Cardiac septum (tissue), 1 donor: ENCODE measurements at places on chromosomes 4 and X. TPM values are rescaled to one million over a fixed set of nuclear protein-coding genes. Genes with fewer than 3 reads are reported as not detected.

DNA sequence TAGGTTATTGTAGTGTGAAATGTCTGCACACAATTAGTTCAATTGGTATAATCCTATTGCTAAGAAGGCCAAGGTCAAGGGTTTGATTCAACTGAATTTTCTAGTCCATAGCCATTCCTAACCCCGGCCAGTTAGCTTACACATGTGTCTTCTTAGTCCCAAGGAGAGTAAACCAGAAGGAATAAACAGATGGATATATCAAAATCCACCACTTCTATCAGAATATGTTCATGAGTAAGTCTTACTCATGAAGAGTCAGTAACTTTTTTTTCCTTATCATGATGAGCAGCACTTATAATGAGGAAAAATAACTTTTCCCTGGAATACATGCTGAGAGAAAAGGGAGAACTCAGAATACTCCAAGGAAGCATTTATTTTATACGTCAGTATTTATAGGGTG, 9.5 kb downstream of the HHIP start:
- no peak for DNase-seq

The AMBN gene
- total RNA-seq: not detected

- DNase-seq: no peak
These were observed 84.7 kb downstream of the NHS start for GRCh38 chrX:17459661-17460060.

DNA sequence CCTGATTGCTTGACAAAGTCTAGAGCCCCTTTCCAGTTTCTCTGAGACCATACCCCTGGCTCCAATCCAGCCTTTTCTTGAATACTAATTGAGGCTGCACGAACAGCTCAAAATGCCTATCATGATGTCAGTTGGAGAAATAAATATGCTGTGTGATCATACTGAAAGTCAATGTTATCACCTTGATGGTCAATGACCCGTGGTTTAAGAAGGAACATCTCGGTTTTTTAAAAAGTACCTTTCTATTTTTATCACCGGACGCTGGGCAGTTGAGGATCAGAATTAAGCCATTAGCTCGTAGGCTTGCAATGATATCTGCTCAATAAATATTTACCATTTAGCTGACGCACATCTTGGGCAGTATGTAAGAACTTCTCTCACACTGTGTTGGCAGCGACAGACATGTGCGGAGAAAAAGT, 852 bp upstream of the WDR44 start:
- DNase-seq: no peak

The COX18 gene
- total RNA-seq: 15.9 TPM

The XAGE5 gene
- total RNA-seq: not detected

The SERPINA7 gene
- total RNA-seq: not detected

DNA sequence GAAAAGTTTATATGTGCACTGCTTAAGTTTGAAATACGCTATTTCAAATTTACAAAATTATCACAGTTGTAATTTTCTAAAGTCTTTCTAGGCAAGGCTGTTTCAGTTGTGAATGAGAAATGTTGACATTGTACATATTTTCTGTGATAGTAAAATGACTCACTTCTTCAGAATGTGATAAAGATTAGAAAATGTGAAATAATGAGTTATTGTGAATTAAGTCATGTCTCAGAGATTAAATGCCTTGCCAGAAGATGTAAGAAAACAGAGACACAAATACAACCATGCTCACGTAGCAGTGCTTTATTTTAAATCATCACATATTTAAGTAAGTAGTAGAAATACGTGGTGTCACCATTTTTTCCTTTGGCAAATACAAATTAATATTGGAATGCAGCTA, 768 bp downstream of the CLCN4 start:
- DNase-seq: no peak

DNA sequence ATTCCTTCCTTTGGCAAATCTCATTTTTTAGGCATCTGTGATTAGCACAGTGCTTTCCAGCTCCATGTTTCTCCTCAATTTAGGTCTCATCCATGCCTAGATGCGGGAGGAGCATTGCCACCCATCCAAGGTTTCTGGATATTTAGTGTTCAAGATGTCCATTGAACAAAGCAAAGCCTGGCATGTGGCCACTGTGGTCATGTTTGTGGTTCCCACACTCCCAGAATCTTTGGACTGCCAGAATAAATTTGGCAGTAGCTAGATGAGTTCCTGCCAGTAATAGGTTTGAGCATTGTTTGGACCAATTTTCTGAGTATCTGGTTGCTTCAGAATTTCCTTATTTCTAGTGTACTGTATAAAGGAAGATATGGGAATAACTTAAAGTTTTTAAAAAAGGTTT, 1124.1 kb downstream of the ADGRL3 start:
- no peak for DNase-seq

The SPINK2 gene
- total RNA-seq: not detected

DNA sequence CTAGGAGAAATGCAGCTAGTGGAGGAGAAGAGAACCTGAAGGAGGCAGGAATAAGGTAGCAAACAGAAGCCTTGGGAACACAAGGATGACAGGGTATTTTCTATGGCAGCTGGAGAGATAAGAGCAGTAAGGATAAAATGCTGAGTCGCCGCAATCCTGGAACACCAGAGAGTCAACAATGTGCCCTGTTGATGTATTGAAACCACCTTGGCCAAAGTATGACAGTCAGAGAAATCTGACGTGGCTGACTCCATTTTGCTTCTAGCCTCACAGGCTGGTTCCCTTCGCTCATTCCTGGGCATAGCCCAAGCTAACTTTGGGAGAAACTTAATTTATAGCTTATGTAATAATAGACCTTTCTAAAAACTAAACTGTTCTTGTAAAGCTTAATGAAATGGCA, 56.6 kb upstream of the C4orf54 start:
- DNase-seq: no peak

- DNase-seq: no peak
These were observed 142.1 kb upstream of the FTHL17 start for GRCh38 chrX:31213941-31214340.

The ACOX3 gene
- total RNA-seq: 29.3 TPM

The CXCL8 gene
- total RNA-seq: 1.2 TPM

- DNase-seq: no peak
These were observed 25.2 kb upstream of the PNMA5 start for GRCh38 chrX:153019166-153019565.

The MAGEA12 gene
- not detected for total RNA-seq

The SEC24D gene
- total RNA-seq: 23.7 TPM

GRCh38 chr4:172055498-172055897, 242.3 kb downstream of the GALNTL6 start:
- no peak for DNase-seq

The GAGE12J gene
- total RNA-seq: not detected

DNA sequence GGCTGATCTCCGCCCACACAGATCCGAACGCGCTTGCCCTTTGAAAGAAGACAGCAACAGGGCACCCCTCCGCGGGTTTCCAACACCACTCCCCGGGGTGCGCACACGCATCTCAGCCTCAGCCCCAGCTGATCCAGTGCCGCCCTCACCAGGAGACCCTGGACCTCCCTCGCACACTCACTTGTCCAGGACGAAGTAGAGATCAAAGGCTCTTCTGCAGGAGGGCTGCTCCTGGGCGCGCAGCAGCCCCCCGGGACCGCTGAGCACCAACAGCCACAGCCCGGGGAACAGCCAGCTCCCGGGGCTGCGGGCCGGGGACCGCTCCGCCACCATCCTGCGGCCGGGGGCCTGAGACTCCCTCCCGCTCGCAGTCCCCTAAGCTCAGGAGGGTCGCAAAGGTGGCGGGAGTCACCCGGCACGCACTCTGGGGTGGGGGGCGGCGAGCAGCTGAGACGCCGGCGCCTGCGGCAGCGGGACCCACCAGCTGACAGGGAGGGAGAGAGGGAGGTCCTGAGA, 743 bp downstream of the ANTXR2 start:
- DNase-seq: peak; percentile 82

- no peak for DNase-seq
These were observed 209.3 kb downstream of the UGT8 start for GRCh38 chr4:114807759-114808404.

DNA sequence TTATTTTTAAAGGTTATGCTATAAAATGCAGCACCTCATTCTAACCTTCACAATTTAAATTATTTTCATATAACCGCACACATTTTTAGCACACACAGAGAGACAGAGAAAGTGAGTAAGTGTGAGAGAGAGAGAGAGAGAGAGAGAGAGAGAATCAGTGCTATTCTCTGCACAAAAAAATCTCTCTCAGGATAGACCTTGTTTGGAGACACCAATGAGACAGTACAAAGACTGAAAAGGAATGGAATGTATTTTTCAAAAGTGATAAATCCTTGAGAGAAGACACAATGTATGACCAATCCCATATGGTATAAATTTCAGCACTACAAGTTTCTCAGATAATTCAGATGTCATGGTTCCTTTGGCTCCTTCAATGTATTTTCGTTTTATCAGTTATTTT, 132.1 kb upstream of the PCDH18 start:
- no peak for DNase-seq

The EMCN gene
- total RNA-seq: 27.5 TPM

DNA sequence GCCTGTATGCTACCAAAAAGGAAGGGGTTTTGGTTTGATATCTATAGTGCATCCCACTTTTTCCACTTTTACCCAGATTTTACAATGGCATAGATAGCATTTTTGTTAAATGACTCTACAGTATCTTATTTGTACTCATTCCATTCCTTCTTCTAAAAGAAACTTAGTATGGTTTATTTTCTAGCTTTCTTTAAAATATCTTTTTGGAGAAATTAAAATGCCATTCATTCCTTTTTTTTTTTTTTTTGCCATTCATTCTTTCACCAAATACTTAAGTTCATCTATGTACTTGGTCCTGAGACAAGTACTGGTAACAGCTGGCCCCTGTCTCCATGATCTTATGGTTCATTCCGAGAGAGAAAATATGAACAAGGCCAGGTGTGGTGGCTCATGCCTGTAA, 49.1 kb downstream of the MID1 start:
- no peak for DNase-seq

DNA sequence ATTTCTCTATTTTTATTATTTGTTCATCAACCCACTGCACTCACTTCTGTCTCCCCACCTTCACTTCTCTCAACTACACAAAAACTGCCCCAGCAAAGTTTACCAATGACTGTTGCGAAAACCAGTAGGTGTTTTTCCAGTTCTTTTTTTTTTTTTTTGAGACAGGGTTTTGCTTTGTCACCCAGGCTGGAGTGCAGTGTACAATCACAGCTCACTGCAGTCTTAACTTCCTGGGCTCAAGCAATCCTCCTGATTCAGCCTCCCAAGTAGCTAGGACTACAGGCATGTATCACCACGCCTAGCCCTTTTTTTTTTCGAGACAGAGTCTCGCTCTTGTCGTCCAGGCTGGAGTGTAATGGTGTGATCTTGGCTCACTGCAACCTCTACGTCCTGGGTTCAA, 24.1 kb upstream of the HPRT1 start:
- DNase-seq: no peak

GRCh38 chr4:69617083-69617694, 22.3 kb downstream of the UGT2A2 start:
- DNase-seq: no peak

The TRIM61 gene
- 1.5 TPM for total RNA-seq

GRCh38 chr4:110793890-110794554, 171.1 kb upstream of the PITX2 start:
- DNase-seq: no peak

GRCh38 chrX:30248854-30249253, 1.9 kb downstream of the MAGEB1 start:
- DNase-seq: no peak

DNA sequence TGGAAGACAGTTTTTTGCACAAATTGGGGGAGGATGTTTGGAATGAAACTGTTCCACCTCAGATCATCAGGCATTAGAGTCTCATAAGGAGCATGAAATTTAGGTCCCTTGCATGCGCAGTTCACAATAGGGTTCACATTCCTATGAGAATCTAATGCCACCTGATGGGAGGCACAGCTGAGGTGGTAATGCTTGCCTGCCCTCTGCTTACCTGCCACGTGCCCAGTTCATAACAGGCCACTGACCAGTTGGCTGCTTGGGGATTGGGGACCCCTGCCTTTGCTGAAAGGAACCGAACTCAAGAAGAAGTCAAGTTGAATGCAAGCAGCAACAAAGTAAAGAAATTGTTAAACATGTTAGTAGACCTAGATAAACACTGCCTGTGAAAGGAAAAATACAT, 4.6 kb upstream of the HSPA4L start:
- DNase-seq: no peak

DNA sequence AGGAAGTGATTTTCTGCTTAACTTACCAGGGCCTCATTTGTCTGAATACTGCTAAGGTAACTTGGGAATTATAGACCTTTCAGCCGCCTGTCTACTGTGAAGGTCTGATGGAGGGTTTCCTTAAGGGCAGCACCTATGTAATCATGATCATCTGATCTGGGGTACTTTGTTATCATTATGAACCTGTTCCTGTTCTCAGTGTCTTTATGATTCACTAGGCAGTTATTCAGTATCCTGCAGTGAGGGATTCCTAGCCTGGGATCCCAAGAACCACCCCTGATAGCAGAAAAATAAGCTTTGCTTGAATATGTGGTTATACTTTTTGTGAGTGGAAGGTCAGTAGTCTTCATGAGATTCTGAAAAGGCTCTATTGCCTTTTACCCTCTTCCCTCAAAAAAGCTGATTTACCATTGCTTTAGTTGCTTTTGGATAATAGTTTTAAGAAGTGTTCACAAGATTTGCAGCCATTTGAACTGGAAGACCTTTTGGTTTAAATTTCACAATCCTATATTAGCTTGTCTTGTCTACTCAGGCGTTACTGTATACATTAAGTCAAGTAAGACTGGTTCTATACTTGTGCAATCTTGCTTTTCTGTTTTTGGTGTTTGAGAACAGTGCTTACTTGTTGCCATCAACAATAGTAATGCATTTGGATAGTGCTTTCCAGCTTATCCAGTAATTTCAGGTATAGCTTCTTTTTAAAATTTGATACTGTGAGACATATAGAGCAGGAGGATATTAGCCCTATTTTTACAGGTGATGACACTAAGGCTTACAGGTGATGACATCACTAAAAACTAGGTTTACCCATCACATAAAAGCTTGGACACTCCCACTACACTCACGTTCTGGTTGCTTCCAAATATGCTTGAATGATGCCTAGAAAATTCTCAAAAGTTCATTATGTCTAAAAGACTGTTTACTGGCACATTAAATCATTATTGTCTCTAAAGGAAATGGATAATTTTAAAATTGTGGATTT, 60.0 kb downstream of the FHIP1A start:
- no peak for DNase-seq

- DNase-seq: no peak
These were observed 75.3 kb upstream of the GRIA3 start for GRCh38 chrX:123108513-123109427.
